ENCODE measurements at places on chromosomes 5 and 9. TPM values are rescaled to one million over a fixed set of nuclear protein-coding genes. Genes with fewer than 3 reads are reported as not detected.

The RMRP gene
- 6,542 TPM for total RNA-seq

DNA sequence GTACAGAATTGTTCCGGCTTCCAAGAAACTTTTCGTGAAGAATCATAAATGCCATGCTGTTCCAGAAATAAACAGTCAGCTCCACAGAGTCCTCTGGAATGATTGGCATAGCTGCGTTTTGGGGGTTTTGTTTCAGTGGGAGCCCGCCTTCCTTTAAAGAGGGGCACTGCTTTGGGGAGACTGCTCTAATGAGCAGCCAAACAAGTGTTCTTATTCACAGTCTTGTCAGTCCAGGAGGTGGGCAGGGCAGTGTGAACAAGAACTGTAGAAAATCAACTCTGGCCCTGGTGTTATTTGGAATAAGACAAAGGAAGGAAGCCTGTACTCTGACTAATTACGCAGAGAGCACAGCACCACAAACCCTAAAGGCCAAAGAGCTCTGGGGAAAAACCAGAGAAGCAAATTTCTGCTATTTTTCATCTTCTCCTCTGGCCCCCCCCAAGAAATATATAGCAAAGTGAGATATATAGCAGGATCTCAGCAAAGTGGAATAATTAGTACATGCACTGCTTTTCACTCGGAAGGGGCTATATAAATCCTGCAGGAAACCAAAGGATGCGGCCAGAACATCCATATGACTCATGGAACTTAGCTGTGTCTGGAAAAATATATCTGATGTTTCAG lies 92.9 kb downstream of the GLDC start:
- no peak overlapping the region for H3K4me3 ChIP-seq
- no peak overlapping the region for H3K27ac ChIP-seq
- no peak for DNase-seq

The ANKRD31 gene
- total RNA-seq, result 0.52 TPM

DNA sequence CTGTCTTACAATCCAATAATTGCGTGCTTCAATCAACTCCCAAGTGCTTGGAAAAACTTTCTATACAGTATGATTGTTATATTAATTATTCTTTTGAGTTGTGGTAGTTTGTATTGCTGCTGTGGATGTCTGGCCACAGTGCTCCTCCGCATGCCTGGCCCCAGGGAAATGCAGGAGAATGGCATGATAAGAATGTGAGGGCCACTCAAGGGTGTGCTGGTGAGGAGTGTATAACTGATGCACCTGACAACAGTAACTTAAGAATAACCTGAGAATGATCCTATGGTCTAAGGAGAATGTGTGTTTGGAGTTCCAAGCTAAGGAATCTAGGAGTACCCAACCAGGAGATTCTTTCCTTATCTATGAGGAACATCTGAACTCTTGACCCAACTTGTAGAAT lies 152.9 kb upstream of the APC start:
- DNase-seq, result no peak
- H3K27me3 ChIP-seq, result no peaks in the 10 kb centered on the region
- no peaks in the 10 kb centered on the region for H3K36me3 ChIP-seq
- H3K4me3 ChIP-seq, result no peak overlapping the region

The NTRK2 gene
- 0.12 TPM for total RNA-seq

GRCh38 chr9:136655536-136656182 lies 7.1 kb upstream of the EGFL7 start:
- no peaks in the 10 kb centered on the region for H3K36me3 ChIP-seq
- H3K27ac ChIP-seq, result no peak overlapping the region
- H3K4me3 ChIP-seq, result no peak overlapping the region

- H3K27ac ChIP-seq, result no peak overlapping the region
- no peaks in the 10 kb centered on the region for H3K27me3 ChIP-seq
- no peak for DNase-seq
- no peak overlapping the region for H3K4me3 ChIP-seq
Observed at GRCh38 chr9:13088720-13089427, 190.6 kb downstream of the MPDZ start.

The IL6ST gene
- total RNA-seq, result 234 TPM

DNA sequence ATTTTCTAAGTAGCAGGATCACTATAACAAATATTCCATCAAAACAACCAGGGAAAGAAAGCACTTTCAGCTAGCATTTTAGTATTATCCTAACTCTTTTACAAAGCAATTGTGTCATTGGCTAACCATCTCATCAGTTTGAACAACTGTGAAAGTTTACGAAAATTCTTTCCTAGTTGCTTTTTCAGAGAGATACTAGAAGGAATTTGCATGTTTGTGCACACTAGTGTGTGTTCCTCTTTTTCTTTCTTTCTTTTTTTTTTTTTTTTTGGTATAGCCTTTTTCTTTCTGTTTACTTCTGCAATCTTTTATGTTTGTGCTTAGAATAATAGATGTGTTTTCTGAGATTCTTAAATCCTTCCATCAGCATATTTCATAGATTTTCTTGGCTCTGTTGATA lies 124.7 kb upstream of the SEMA6A start:
- no peaks in the 10 kb centered on the region for H3K36me3 ChIP-seq
- H3K27me3 ChIP-seq, result no peaks in the 10 kb centered on the region
- no peaks in the 10 kb centered on the region for H3K4me1 ChIP-seq
- DNase-seq, result no peak

DNA sequence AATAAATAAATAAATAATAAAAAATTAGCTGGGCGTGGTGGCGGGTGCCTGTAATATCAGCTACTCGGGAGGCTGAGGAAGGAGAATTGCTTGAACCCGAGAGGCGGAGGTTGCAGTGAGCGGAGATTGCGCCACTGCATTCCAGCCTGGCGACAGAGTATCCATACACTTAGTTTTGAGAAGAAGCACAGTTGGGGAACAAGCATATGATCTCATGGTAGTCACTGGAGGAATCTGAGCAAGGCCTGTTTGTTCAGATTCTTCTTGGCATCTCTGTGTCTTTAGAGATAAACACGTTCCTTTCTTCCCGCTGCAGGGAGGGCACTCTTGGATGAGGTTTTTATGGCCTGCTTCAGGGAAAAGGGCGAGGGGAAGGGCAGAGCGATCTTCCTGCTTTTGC lies 15.6 kb upstream of the DENND1A start:
- no peaks in the 10 kb centered on the region for H3K4me1 ChIP-seq
- DNase-seq, result no peak
- no peak overlapping the region for H3K4me3 ChIP-seq
- H3K27ac ChIP-seq, result no peak overlapping the region

GRCh38 chr5:314676-315487 lies 6.6 kb upstream of the AHRR start:
- DNase-seq, result no peak
- peaks cover 59% of the 10 kb centered on the region for H3K36me3 ChIP-seq
- H3K4me3 ChIP-seq, result no peak overlapping the region

DNA sequence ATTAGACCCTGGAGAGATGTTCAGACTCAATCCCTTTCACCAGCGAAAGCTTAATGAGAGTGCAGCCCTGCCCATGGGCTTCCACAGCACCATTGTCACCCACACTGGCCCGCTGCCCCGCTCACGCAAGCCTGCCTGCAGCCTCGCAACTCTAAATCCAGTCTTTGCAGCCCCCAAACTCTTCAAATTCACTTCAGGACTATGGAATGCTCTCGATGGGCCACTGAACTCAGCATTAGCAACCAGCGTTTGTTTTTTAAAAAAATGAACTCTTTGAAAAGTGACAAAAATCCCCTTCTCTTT lies 17.1 kb downstream of the DCANP1 start:
- H3K36me3 ChIP-seq, result no peaks in the 10 kb centered on the region
- peaks cover 2% of the 10 kb centered on the region for H3K27me3 ChIP-seq
- H3K4me1 ChIP-seq, result no peaks in the 10 kb centered on the region
- no peak for DNase-seq
- H3K27ac ChIP-seq, result no peak overlapping the region
